GM19239 (cell line): ENCODE measurements at places on chromosomes 1 and 21.

DNA sequence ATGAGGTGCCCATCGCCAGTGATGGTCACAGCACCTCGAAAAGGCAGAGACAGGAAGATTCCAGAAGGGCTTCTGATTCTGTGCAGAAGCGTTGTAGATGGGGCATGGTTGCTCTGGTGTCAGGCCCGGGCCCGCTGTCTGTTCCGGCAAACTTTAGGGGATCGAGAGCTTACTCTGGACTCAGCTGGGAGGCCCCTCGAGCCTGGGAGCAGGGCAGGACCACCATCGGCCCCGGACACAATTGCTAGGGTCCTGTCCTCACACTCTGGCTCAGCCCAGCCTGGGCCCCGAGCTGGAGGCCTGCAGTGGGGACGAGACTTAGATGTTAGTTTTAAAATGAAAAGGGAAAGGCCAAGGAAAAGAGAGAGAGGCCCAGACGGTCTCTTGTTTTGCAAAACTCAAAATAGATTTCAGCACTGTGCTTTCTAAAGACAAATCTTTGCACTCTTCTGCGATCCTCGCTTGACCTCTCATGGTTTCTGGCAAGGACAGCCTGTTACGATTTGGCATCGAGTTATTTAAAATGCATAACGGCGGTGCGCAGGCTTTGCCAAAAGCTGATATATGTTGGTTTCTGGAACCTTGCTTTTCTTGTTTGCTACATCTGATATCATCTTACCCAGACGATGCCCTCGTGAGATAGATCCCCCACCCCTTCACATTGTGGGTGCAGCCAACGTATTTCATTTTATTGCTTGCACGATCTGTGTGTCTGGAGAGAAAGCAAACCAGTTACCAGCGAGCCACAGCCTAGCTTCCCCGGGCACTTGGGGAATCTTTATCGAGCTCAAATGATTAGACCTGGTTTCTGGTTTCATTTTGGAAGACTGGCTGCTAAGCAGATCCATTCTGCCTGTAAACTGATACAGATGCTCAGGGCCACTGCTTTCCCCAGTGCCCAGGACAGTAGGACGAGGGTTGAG lies 58.0 kb downstream of the PRDM16 start:
- DNase-seq, result no peak

DNA sequence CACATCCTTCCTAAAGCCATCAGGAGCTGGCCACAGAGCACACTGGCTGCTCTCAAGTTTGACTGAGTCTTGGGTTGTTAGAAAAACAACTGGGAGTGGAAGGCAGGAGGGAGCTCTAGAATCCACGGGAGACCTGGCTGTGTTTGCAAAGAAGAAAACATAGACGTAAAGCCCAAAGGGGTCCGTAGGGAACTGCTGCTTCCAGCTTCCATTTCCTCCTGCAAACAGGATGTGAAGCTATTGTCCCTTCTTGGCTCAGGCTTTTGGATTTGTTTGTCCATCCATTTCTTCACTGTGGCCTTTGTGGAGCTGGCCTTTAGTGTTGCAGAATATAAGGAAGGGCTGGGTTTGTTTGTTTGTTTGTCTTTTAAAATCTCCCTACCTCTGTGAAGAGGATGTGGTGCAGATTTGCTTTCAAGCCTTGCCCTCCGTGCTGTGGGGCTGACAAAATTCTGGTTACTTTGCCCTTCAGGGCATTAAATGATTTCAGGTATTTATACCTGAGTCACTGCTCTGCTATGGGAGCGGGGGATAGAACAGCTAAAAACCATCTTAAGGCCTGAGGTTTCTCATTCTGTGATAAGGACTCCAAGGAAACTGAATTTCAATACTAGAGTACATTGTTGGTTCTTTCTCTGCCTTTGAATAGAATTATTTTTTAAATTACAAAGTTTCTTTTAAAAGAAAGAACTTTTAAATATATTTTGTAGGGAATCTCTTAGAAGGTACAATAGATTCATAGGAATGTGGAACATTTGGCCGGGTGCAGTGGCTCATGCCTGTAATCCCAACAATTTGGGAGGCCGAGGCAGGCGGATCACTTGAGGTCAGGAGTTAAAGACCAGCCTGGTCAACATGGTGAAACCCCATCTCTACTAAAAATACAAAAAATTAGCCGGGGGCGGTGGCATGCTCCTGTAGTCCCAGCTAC lies 74.3 kb downstream of the MPZL1 start:
- DNase-seq, result no peak

DNA sequence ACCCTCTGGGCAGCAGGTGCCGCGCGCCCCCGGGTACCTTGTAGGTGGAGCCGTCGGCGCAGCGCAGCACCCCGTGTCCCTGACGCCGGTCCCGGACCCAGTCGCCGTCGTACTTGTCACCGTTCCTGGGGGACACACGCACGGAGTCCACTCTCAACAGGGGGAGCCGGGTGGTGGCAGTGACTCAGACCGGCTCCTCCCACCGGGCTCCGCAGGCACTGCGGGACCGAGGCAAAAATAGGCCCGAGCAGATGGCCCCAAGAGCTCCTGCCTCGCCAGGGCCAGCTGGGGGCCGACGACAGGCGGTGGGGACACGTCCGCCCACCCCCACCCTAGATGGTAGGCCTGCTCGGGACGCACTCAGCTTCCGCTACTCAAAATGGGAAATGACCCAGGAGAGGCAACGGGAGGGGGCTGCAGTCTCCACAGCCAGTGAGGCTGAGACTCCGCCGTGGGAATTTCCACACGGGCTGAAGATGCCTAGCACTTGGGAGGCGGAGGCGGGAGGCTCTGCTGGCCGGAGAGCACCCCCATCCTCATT lies 6.3 kb downstream of the MORN1 start:
- no peak for DNase-seq

GRCh38 chr1:10724052-10724494 lies 72.4 kb downstream of the CASZ1 start:
- DNase-seq, result no peak

GRCh38 chr21:32147041-32147440 lies 131.8 kb downstream of the MIS18A start:
- no peak for DNase-seq

- no peak for DNase-seq
Measured at GRCh38 chr1:61579802-61580201, 145.1 kb downstream of the TM2D1 start.

GRCh38 chr1:211260141-211261107 lies 1.3 kb downstream of the RCOR3 start:
- DNase-seq, result peak; percentile 31

- no peak for DNase-seq
Measured at GRCh38 chr1:41488040-41488951, 3.8 kb upstream of the EDN2 start.

DNA sequence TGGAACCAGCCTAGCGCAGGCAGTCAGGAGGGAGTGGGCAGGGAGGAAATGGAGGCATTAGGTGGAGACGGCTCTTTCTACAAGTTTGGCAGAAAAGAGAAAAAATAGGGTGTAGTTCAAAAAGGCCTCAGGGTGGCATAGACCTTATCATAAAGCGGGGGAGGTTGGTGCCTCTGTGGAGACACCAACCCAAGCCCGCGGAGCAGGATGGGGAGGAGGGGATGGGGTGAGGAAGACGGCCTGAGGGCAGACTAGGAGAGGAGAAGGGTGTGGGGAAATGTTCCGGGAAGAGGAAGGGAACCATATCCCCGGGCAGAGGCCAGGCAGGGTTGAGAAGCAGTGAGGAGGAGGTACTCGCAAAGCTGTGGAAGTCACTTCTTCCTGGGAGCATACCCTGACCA lies 17.4 kb upstream of the SHE start:
- no peak for DNase-seq

GRCh38 chr1:203506858-203507626 lies 13.1 kb downstream of the OPTC start:
- DNase-seq, result no peak

- no peak for DNase-seq
Measured at GRCh38 chr1:105270966-105271365, 1521.3 kb downstream of the AMY1C start.

DNA sequence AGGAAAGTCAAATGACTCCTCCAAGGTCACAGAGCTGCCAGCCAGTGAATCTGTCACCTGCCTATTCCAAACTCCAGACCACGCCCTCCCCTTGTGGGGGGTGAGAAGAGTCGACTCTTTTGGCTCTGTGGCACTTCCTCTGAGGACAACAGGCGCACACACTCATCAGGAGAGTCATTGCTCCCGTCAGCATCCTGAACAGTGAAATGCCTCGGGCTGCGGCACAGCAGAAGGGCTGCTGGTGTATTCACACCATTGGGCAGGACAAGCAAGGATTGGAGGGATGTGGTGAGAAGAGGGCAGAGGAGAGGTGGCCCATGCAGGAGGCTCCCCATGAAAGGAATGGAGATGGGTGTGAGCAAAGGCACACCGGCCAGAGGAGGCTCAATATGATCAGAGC lies 239.0 kb downstream of the TOMM20 start:
- DNase-seq, result no peak

DNA sequence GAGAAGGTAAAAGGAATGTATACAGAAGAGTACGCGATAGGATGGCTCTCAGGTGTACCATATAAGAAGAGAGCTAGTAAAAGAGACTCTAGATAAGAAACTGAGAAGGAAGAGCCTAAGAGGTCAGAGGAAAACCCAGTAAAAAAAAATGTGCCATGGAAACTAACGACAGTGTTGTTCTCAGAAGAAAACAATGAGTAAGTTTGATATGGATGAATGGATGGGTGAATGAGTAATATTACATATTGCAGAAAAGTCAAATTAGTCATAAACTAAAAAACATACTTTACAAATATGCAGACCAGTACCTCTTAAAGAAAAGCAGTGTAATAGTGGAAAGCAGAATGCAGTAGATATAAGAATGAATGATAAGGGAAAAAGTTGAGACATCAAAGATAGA lies 316.2 kb downstream of the HMCN1 start:
- DNase-seq, result no peak

- no peak for DNase-seq
Measured at GRCh38 chr1:12754738-12755137, 8.7 kb downstream of the CFAP107 start.

DNA sequence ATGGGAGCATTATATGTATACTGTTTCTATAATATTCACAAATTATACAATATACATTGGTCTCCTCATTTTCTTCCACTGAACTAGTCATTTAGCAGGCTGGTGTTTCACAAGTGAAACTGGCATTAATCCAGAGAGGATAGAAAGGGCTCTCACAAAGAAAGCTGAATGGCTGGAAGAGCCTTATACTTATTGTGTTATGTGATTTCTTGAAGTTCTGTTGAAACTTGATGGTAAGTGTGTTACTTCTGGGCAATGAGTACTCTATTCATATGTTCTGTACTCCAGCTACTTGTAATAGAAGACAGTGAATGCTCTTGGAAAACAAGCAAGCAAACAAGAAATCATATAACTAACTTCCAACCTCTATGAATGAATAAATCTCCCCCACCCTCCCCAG lies 14.9 kb downstream of the STX12 start:
- no peak for DNase-seq

DNA sequence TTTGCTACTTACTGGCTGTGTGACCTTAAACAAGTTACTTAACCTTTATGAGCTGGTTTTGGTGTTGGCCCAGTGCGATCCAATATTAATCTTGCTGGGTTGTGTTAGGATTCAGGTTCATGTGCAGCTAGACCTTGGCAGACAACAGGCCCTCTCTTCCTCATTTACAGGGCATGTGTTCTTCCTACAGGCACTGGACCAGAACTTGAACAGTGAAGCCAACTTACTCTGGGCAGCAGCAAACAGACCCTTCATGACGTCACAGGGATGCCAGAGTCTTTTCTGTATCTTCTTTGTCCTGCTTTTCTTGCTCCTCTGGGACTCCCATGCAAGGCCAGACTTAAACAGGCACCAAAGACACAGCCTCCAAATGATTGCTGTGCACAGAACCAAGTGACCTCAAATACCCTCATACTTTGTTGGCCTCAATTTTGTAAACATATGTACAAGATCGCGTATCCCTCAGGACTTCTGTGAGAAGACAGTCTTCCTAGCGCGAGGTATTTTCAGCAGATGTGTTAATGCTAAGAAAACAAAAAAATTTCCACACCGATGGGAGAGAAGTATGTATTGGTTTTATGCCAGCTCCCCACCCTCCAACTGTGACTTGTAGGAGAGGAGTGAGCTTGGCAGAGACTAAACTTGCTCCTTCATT lies 73.7 kb downstream of the URB2 start:
- no peak for DNase-seq

DNA sequence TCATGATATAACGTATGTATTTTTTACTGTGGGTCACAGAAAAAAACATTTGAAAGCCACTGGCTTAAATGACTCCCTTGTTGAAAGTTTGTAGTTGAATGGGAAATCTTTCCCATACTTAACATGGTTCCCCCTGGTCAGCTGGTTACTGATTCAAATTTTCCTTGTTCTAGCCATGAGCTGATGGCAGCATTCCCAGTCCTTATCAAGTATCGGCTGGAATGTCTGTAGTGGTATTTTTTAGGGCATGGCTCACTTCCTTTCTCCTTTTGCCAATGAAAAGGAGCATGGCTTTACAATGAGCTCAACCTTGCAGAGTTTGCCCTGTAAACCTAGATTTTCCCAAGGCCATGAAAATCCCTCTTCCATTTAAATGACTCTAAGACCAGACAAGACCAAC lies 55.7 kb downstream of the GIPC2 start:
- no peak for DNase-seq

GRCh38 chr1:44905276-44905675 lies 62.2 kb upstream of the PTCH2 start:
- no peak for DNase-seq

DNA sequence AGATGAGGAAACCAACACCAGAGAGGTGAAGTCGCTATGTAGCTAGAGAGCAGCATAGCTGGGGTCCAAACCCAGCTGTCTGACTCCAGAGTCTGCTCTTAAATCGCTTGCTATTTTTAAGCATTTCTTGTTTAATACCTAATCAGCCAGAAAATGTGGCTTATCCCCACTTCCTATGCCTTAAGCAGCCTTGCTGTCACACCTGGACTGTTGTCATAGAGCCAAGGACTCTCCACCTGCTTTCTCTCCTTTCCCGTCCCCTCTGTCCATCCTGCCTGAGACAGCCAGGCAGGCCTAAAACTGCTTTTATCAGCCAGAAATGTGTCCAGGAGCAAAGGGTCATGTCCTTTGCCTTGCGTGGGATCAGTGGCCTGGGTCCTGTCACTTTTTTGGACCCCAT lies 28.3 kb upstream of the EPHA8 start:
- no peak for DNase-seq

GRCh38 chr21:43211072-43211759 lies 42.4 kb downstream of the CRYAA start:
- DNase-seq, result no peak
